CD4-positive, alpha-beta T cell treated with Interleukin-10 for 1 hour (primary cell): ENCODE measurements at places on chromosomes 2 and 18.
A peak's percentile ranks its signal among the peaks of the same experiment; 100 is the strongest.

- DNase-seq = no peak
Measured at GRCh38 chr2:168686452-168687191, 115.8 kb upstream of the NOSTRIN start.

- DNase-seq = no peak
Measured at GRCh38 chr2:170271340-170271739, 93.4 kb downstream of the MYO3B start.

- peak; percentile 38 for DNase-seq
Measured at GRCh38 chr2:106098081-106098480, 96.0 kb downstream of the UXS1 start.

DNA sequence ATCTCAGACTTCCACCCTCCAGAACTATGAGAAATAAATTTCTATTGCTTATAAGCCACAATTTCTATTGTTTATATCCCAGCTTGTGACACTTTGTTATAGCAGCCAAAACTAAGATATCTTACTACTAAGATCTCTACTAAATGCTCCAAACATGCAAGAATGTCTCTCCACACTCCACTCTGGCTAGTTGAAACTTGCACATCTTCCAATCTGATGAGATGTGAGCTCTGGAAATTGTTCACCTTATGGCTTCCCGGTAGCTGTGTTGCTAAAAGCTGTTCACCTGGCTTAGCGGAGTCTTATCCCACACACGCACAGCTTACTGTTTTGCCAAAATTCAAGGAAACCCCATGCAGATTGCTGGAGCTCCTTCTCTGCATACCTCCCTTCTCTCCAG, 43.9 kb downstream of the PKDCC start:
- no peak for DNase-seq

DNA sequence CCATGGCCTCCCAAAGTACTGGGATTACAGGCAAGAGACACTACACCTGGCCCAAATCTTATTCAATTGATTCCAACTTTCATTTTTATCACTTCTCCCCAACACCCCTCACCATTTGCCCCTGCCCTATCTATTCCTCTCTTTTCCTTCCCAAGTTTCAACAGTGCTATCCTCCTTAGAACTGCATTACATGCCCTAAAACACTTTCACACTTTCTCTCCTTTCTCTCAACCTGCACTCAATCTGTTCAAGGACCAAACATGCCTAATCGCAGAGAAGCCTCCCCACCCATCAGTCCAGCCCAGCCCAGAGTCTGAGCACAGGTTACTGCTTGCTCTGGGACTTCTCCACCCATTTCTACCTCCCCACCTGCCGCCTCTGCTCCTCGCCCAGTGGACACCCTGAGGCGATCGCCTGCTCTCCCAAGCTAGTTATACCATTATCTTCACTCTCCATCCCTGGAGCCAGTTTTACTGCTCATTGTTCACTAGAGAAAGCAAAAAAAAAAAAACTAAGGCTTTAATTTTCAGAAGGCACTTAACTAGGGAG, 23.7 kb upstream of the DSG1 start:
- DNase-seq = no peak

DNA sequence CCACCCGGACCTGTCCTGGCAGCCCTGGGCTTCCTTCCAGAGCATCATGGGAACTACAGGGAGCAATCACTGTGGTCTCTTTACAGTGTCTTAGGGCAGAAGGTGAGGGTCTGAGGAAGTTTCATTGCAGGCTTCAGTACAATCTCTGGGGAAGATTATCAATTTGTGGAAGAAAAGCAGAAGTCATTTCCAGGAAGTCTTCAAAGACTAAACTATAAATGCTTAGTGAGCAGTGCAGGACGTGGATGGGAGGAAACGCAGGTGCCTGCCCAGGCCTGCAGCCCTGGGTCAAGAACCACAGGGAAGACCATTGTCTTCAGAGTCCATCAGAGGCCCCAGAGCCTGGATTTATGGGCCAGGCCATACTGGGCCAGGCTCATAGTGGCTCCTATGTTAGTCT, 54.3 kb downstream of the INO80C start:
- DNase-seq = no peak

DNA sequence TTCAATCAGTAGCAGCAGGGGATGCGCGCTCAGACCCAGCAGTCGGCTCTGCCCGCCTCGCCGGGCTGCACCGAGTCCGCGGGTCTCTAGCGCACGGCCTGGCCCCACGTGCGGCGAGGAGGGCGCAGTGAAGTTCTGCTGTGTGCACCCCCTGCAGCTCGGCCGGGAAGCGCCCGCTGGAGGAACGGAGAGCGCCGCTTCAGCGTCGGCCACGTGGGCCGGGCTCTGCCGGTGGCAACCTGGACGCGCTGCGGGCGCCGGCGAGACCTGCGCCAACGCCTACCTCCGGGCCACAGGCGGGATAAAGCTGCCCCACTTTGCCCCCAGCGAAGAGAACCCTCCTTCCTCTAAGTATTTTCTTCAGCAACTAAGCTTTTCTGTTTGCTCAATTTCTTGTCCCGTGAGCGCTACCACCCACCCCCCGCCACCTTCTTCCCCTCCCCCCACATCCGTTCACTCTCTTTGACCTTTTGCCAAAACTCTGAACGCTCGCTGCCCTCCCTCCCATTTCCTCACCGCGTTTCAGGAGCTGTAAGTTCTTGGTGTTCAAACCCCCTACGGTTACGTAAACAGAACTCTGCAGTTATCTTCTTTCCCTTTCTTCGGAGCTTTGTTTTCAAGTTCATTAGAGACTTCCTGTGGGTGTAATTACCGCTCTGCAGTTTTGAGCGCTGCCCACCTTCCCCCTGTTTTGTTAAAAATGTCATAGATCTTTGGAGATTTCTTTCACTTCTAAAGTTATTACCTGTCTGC, 42.6 kb upstream of the EDAR start:
- DNase-seq = peak; percentile 84
